Mesothelial cell of epicardium (in vitro differentiated cells): ENCODE measurements at places on chromosomes 16 and 17. TPM values are rescaled to one million over a fixed set of nuclear protein-coding genes. Genes with fewer than 3 reads are reported as not detected.

The OMG gene
- total RNA-seq = not detected in 3 replicates

The DRC7 gene
- total RNA-seq = 0.43 to 0.47 TPM in 2 of 3 replicates, not detected in the other

The CCL1 gene
- total RNA-seq = not detected in 3 replicates

The RNF227 gene
- total RNA-seq = 3.0 to 3.4 TPM (median 3.1 TPM) in 3 replicates

The NOS2 gene
- 0.18 to 0.24 TPM (median 0.20 TPM) in 3 replicates for total RNA-seq

The SMIM5 gene
- 0.95 to 1.7 TPM (median 1.5 TPM) in 3 replicates for total RNA-seq

The ZNF469 gene
- total RNA-seq = 26.8 to 28.7 TPM (median 27.9 TPM) in 3 replicates

The TNFRSF12A gene
- 44.6 to 45.5 TPM (median 45.1 TPM) in 3 replicates for total RNA-seq

The DRC3 gene
- 2.9 to 3.2 TPM (median 3.2 TPM) in 3 replicates for total RNA-seq

The SUMO2 gene
- 542 to 571 TPM (median 565 TPM) in 3 replicates for total RNA-seq

The IRX6 gene
- 0.34 to 0.44 TPM (median 0.38 TPM) in 3 replicates for total RNA-seq

The SUPT6H gene
- 82.7 to 91.8 TPM (median 89.0 TPM) in 3 replicates for total RNA-seq

The C16orf96 gene
- total RNA-seq = 0.45 to 0.95 TPM (median 0.58 TPM) in 3 replicates

The MYH8 gene
- not detected in 3 replicates for total RNA-seq

The CETP gene
- total RNA-seq = 0.13 TPM in 1 of 3 replicates, not detected in the others

The FOXC2 gene
- 10.4 to 12.3 TPM (median 11.7 TPM) in 3 replicates for total RNA-seq

GRCh38 chr17:7463372-7463846 lies 16.0 kb downstream of the ZBTB4 start:
- H3K4me1 ChIP-seq = peaks cover 9% of the 10 kb centered on the region
- no peak overlapping the region for H3K4me3 ChIP-seq
- no peak for DNase-seq
- no peak overlapping the region for H3K27ac ChIP-seq

GRCh38 chr17:72950242-72950931 lies 142.1 kb downstream of the SLC39A11 start:
- no peak for DNase-seq
- H3K27me3 ChIP-seq = peaks cover 2% of the 10 kb centered on the region
- peaks cover 7% of the 10 kb centered on the region for H3K4me1 ChIP-seq
- no peak overlapping the region for H3K27ac ChIP-seq
- H3K4me3 ChIP-seq = no peak overlapping the region

GRCh38 chr16:66081775-66082366 lies 284.6 kb upstream of the CDH5 start:
- peaks cover 20% of the 10 kb centered on the region for H3K4me1 ChIP-seq
- H3K27me3 ChIP-seq = no peaks in the 10 kb centered on the region
- no peaks in the 10 kb centered on the region for H3K36me3 ChIP-seq

DNA sequence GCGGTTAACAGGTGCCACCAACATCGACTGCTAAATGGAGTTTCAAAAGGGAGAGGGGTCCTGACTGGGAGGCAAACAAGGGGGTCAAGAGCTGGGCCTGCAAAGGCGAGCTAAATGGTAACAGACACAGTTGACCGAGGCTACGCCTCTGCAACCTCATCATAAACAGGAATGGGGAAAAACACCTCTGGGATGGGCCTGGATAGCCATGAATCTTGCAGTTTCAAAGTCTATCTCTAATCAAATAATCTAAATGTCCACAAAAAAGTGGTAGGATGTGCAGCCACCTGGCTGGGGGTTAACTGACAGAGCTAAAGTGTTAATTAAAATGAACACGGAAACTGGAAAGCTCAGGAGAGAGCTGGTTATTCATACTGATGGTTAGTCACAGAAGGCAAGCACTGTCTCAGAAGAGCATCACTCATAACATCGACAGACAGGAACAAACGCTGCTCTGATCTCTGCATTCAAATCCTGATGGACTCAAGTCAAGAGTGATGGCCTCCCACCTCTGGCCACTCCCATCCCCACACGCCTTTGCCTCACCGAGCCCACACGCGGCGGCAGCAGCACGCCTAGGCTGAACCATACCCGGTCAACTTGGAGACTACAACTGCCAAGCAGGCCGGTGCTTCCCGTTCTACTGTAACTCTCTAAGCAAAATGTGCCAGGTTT lies 56.3 kb downstream of the CREBBP start:
- H3K4me3 ChIP-seq = no peak overlapping the region
- no peak for DNase-seq
- H3K27me3 ChIP-seq = no peaks in the 10 kb centered on the region
- H3K4me1 ChIP-seq = peaks cover 74% of the 10 kb centered on the region
- no peaks in the 10 kb centered on the region for H3K36me3 ChIP-seq
- H3K27ac ChIP-seq = no peak overlapping the region

GRCh38 chr16:26709175-26709574 lies 357.6 kb upstream of the C16orf82 start:
- no peaks in the 10 kb centered on the region for H3K36me3 ChIP-seq
- no peak for DNase-seq
- peaks cover 2% of the 10 kb centered on the region for H3K4me1 ChIP-seq
- no peak overlapping the region for H3K27ac ChIP-seq
- no peak overlapping the region for H3K4me3 ChIP-seq
- H3K27me3 ChIP-seq = peaks cover 15% of the 10 kb centered on the region

GRCh38 chr16:71345031-71345430 lies 13.5 kb upstream of the CALB2 start:
- no peaks in the 10 kb centered on the region for H3K36me3 ChIP-seq
- H3K27ac ChIP-seq = no peak overlapping the region
- no peak overlapping the region for H3K4me3 ChIP-seq
- no peak for DNase-seq

- H3K27me3 ChIP-seq = no peaks in the 10 kb centered on the region
- no peak overlapping the region for H3K4me3 ChIP-seq
- H3K36me3 ChIP-seq = no peaks in the 10 kb centered on the region
- peaks cover 57% of the 10 kb centered on the region for H3K4me1 ChIP-seq
Observed at GRCh38 chr16:49696414-49697101, 159.4 kb downstream of the ZNF423 start.

GRCh38 chr17:61495161-61495857 lies 43.1 kb downstream of the TBX4 start:
- peak overlapping the region; percentile 41 for H3K4me3 ChIP-seq
- no peaks in the 10 kb centered on the region for H3K27me3 ChIP-seq
- H3K27ac ChIP-seq = peak overlapping the region; percentile 82

GRCh38 chr17:82229698-82230608 lies 1.1 kb downstream of the SLC16A3 start:
- DNase-seq = no peak
- H3K27me3 ChIP-seq = peaks cover 14% of the 10 kb centered on the region
- H3K4me1 ChIP-seq = peaks cover 15% of the 10 kb centered on the region
- H3K4me3 ChIP-seq = peak overlapping the region; percentile 78

DNA sequence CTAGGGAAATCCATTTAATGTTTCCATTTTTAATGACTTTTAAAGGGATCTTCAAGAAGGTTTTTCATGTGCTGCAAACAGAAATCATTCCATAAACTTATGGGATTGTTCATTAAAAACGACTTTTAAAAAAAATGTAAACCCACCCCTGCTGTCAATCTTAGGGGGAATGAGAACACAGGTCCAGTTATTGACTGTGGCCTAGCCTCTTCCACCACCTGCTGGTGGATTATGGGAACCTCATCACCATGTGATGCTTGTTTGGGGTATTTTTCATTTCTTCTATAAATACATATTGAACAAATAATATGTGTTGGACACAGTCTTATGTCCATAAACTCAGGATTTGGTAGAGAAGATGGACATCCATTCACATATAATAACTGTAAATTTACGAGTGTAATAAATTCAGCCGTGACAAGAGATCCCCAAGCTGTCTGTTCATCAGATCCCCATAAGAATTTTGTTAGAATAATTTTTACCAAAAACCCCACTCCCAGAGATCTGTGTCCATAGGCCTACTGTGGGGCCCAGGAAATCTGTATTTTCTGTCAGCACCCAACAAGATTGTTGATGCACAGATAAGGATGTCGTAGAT lies 42.0 kb upstream of the TMC5 start:
- H3K27ac ChIP-seq = no peak overlapping the region
- H3K27me3 ChIP-seq = no peaks in the 10 kb centered on the region
- peak; percentile 47 for DNase-seq
- no peaks in the 10 kb centered on the region for H3K4me1 ChIP-seq

DNA sequence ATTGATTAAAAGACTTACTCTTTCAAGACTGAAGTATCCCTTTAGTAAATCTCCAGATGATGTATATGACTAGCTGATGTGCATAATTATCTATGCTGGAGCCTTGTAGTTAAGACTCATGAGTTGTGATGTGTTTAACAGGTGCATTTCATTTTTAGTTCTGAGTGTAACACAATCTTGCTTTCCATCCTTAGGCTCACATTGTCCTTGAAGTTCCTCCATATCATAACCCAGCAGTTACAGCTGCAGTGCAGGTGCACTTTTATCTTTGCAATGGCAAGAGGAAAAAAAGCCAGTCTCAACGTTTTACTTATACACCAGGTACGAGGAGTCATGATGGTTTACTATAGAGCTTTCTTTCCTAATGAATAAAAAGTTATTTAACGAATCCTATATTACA lies 52.9 kb downstream of the ESRP2 start:
- no peaks in the 10 kb centered on the region for H3K27me3 ChIP-seq
- peaks cover 42% of the 10 kb centered on the region for H3K36me3 ChIP-seq
- no peak overlapping the region for H3K4me3 ChIP-seq
- H3K27ac ChIP-seq = no peak overlapping the region
- H3K4me1 ChIP-seq = no peaks in the 10 kb centered on the region

GRCh38 chr17:50636804-50637195 lies 2.1 kb downstream of the ABCC3 start:
- no peak overlapping the region for H3K27ac ChIP-seq
- H3K4me3 ChIP-seq = no peak overlapping the region
- peaks cover 30% of the 10 kb centered on the region for H3K4me1 ChIP-seq

- H3K36me3 ChIP-seq = no peaks in the 10 kb centered on the region
- H3K27ac ChIP-seq = no peak overlapping the region
- H3K4me3 ChIP-seq = no peak overlapping the region
- DNase-seq = no peak
Observed at GRCh38 chr17:50945779-50946222, 79.6 kb upstream of the TOB1 start.

DNA sequence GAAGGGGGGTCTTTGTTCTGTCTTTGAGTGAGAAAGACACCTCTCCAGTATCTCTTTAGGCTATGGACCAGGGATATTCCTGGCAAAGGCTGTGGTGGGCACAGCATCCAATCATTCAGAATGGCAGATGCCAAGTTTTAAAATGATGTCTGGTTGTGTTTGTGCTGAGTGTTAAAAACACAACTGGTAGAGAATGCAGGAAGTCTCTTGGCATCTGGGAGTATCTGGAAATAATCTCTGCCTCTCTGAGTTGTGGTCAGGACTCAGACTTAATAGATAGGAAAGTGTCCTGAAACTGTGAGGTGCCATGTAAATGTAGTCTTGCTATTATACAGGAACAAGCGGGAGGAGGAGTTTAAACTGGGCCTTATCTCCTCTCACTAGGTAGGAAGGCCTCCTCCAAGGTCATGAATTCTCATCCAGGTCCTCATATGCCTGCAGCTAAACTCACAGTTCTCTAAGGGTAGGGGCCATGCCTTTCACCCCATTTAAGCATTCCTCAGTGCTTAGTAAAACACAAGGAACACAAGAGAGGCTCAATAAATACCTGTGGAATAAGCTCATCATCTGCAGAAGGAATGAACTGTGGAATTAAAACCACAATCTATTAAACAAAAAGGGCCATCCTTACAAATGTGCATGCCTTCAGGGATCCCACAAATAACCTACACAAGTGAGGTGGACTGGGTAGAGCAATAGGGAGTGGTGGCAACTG lies 317.6 kb downstream of the CBLN1 start:
- no peaks in the 10 kb centered on the region for H3K36me3 ChIP-seq
- no peaks in the 10 kb centered on the region for H3K27me3 ChIP-seq
- H3K27ac ChIP-seq = no peak overlapping the region
- peaks cover 6% of the 10 kb centered on the region for H3K4me1 ChIP-seq

GRCh38 chr16:69922200-69922599 lies 28.9 kb upstream of the CLEC18A start:
- peaks cover 40% of the 10 kb centered on the region for H3K4me1 ChIP-seq
- no peak overlapping the region for H3K4me3 ChIP-seq

- no peaks in the 10 kb centered on the region for H3K4me1 ChIP-seq
- H3K36me3 ChIP-seq = no peaks in the 10 kb centered on the region
- no peak overlapping the region for H3K27ac ChIP-seq
Observed at GRCh38 chr17:80513892-80514291, 30.7 kb upstream of the RPTOR start.

GRCh38 chr17:76659928-76660655 lies 16.5 kb upstream of the ST6GALNAC1 start:
- no peaks in the 10 kb centered on the region for H3K27me3 ChIP-seq
- no peaks in the 10 kb centered on the region for H3K36me3 ChIP-seq
- no peak overlapping the region for H3K27ac ChIP-seq

DNA sequence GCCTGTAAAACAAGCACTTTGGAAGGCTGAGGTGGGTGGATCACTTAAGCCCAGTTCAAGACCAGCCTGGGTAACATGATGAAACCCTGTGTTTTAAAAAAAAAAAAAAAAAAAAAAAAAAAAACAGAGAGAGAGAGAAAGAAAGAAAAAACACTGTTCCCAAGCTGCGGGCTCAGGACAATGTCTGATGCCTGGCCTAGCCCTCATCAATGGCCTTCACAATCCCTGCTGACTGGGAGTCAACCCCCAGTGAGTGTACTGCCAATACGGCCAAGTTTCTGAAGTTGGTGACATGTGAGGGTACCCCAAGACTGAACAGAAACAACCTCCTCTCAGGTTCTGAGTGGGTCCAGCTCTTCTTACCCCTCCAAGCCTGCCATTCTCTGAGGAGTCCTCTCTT lies 116.5 kb downstream of the ZNF778 start:
- H3K27ac ChIP-seq = peak overlapping the region; percentile 82

GRCh38 chr17:54971147-54971546 lies 2.6 kb downstream of the STXBP4 start:
- peaks cover 7% of the 10 kb centered on the region for H3K36me3 ChIP-seq
- H3K4me3 ChIP-seq = no peak overlapping the region
- no peak for DNase-seq
- no peaks in the 10 kb centered on the region for H3K27me3 ChIP-seq
- no peak overlapping the region for H3K27ac ChIP-seq

DNA sequence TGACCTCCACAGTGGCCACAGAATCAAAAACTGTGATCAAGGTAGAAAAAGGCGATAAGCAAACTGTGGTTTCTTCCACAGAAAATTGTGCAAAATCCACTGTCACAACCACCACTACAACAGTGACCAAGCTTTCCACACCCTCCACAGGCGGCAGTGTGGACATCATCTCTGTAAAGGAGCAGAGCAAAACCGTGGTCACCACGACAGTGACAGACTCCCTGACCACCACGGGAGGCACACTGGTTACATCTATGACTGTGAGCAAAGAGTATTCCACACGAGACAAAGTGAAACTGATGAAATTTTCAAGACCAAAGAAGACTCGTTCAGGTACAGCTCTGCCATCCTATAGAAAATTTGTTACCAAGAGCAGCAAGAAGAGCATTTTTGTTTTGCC lies 83.6 kb downstream of the C17orf58 start:
- H3K36me3 ChIP-seq = peaks cover 37% of the 10 kb centered on the region
- H3K27me3 ChIP-seq = no peaks in the 10 kb centered on the region
- peaks cover 2% of the 10 kb centered on the region for H3K4me1 ChIP-seq
- H3K27ac ChIP-seq = peak overlapping the region; percentile 58
